Activated T-helper 1 cell treated with Interleukin-2 at 50 U/mL for 16 hours (primary cell): ENCODE measurements at places on chromosomes 4 and X.

DNA sequence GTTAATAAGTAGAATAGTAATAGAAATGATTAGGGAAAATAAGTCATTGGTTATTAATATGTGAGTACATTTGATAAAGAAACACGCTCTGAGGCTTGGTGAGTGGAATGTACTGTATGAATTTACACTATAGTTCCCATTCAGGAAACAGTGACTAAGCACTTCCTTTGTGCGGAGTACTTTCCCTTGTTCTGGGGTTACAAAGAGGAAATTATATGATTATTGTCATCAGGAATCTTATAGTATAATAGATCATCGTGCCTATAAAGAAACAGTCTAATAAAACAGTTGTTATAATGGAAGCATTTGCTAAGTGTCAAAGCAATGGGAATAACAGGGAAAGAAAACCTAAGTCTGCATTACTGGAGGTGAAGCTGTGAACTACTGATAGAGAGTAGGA is 138.0 kb downstream of the RPA4 start:
- no peak for DNase-seq

GRCh38 chrX:57930051-57930450 is 19.8 kb upstream of the ZXDA start:
- no peak for DNase-seq

GRCh38 chrX:56986138-56986537 is 9.2 kb downstream of the SPIN3 start:
- DNase-seq = no peak

DNA sequence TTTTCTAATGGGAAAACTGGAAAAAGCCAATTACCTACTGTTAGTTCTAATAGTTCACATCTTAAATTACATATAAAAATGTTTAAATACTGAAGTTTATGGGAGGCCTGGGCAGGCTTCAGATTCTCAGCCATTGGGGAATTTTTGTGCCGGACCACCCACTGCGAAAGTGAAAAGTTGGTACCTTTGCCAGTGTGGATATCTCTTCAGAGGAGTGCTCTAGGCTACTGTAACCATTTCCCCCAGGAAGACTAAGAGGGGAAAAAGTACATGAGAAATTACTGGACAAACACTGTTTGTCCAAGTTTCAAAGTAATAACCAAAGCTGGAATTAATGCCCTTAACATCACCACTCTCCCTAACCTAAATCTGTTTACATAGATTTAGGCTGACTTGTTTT is 20.8 kb downstream of the PITX2 start:
- no peak for DNase-seq

DNA sequence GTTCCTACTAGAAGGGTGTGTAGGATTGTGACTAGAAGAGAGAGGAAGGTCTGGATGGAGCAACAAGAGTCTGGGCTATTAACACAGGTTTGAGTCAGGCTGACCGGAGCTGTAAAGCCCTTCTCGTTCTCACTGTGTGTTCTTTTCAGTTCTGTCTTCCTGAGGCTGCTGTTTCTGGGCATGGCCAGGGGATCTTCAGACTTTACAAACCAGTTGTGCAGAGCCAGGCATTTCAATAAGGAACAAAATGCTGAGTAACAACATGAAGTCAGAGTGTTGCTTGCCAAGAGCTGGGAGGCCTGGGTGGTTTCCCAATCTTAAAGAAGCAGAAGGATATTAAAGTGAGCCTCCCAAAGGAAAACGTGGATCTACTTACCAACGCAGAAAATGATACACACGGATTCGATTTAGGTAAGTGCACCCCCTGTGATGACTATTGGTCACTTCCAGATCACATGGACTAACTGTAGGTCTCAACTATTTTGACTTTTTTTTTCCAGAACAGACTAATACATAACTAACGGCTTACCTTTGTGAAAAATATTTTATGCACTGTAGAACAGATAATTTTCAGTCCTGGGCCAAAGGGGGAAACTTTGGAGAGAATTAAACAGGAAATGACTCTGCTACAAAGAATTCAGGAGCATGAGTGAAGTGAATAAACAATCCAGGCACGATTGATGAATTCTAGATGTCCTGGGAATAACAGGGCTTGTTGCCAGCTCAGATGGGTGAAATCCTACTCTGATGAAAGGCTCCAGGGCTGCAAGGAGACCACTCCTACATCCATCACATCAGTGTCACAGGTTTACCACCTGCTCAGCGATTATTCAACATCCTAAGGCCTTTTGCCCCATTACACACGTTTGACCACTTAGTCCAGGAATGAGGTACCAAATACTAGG is 94.5 kb downstream of the ANXA3 start:
- no peak for DNase-seq

- DNase-seq = no peak
These were observed 166.6 kb upstream of the TBL1X start for GRCh38 chrX:9298221-9298620.

- DNase-seq = no peak
These were observed 37.9 kb downstream of the RELL1 start for GRCh38 chr4:37648084-37648817.

- DNase-seq = no peak
These were observed 127.7 kb downstream of the RBMX2 start for GRCh38 chrX:130529531-130529930.

DNA sequence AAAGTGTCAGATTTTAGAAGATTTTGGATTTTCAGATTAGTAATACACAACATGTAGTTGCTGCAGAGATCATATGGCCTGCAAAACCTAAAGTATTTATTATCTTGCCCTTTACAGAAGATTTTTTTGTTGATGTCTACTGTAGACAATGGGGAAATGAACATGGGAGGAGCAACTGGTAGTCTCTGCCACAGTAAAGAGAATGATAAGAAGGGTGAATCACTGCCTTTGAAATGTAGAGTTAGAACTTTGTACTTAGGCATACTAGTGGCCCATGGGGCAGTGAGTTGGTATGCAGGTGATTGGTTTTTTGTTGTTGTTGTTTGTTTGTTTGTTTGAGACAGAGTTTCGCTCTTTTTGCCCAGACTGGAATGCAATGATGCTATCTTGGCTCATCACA is 50.1 kb downstream of the GAB1 start:
- no peak for DNase-seq

GRCh38 chr4:78545275-78546246 is 6.0 kb upstream of the ANXA3 start:
- no peak for DNase-seq

- DNase-seq = no peak
These were observed 112.9 kb upstream of the AGA start for GRCh38 chr4:177555007-177555574.

DNA sequence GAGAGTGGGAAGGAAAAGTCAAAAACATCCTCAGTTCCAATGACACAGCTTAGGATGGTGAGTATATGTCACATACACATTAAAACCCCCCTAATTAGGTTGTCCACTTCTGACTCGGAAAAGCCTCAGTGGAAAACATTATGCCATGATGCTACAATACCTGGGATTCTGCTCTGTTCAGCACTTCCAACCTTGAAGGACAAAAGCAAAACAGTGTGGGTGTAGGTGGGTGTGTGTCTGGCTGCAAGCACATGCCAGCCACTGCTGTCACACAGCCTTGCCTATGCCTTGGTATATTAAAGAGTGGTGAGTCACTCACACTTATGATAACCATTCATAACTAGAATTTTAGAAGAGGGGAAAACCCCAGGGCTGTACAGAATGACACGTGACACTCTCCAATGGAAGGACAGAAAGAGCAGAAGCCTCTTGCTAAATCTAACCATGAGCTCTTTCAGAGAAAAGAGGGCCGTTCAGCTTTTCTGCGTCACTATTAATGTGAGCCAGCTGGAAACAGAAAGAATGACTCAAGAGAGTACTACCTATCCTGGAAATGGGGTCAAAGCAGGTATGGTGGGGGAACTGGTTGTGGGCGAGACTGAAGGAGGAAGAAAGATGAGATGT is 159.6 kb downstream of the TET2 start:
- DNase-seq = no peak

GRCh38 chr4:77505275-77505957 is 100.2 kb upstream of the CXCL13 start:
- no peak for DNase-seq

DNA sequence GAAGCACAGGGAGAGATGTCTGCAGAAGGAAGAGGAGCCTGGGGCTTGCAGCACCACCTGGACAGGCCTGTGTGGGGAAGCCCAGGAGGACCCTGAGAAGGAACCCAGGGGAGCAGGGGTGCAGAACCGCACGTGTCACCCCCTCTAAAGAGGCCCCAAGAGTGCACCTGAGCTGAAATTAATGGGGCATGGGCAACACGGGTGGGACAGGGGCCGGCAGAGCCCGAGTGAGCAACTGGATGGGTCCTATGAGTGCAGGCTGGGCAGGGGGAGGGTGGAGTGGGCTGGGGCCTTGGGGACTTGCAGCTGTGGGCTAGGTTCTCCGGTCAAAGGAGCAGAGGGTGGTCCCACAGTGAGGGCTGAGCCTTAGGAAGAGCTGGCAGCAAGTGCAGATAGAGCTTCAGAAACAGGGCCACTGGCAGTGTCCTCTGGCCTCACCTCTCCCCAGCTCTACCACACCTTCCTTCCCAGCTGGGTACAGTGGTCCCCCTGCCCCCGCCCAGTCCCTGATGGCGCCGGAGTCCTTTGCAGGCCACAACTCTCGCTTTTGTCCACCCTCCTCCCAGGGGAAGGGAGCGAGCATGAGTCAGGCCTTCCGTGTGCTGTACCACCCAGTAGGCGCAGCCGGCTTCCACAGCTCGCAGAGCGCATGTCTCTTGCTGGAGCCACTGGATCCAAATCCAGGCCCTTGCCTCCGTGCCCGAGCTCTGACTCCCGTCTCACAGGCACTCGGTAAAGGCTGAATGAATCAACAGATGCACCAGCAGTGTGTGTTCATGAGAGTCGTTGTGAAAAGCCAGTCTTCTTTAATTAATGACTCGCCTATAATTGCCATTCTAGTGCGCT is 131.6 kb downstream of the HMX1 start:
- no peak for DNase-seq

- DNase-seq = no peak
These were observed 144.9 kb downstream of the CHIC2 start for GRCh38 chr4:53919535-53919934.

GRCh38 chr4:48780865-48781214 is 761 bp upstream of the FRYL start:
- DNase-seq = no peak

DNA sequence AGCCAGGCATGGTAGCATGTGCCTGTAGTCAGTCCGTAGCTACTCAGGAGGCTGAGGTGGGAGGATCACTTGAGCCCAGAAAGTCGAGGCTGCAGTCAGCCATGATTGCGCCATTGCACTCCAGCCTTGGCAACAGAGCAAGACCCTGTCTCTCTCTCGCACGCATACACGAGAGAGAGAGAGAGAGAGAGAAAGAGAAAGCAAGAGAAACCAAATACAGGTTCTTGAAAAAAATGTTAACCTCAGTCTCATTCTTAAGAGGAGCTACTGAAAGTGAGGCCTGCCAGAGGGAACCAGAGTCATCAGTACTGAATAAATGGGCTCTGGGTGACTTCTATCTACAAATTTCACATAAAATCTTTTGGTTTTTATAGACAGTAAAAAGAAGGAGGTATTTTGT is 42.9 kb downstream of the KIAA0232 start:
- no peak for DNase-seq

DNA sequence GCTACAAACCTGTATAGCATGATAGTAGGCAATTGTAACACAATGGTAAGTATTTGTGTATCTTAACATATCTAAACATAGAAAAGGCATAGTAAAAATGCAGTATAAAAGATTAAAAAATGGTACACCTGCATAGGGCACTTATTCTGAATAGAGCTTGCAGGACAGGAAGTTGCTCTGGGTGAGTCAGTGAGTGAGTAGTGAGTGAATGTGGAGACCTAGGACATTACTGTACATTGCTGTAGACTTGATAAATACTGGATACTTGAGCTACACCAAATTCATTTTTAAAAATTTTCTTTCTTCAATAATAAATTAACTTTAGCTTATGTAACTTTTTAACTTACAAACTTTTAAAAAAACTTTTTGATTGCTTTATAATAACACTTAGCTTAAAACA is 68.2 kb upstream of the MAML3 start:
- DNase-seq = no peak

DNA sequence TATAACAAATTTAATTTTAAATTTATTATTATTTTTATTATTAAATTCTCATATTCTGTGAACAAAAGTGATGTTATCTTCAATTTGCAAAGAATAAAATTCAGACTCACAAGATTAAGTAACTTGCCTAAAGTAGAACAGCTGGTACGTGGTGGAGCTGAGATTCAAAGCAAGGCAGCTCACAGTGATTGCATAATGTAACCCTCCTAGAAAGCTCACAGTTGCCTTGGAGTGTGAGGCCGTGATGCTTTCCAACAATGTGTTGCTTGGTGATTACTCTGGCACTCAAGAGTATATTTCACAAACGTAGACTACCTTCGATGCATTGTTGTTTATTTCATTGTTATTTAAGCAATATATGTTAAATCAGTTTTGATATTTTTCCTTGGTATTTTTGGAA is 1039.2 kb upstream of the PABPC4L start:
- DNase-seq = no peak

GRCh38 chrX:17634542-17635207 is 102.6 kb upstream of the SCML1 start:
- DNase-seq = no peak

- no peak for DNase-seq
These were observed 1.8 kb downstream of the NOP14 start for GRCh38 chr4:2961421-2961810.

- no peak for DNase-seq
These were observed 92.3 kb downstream of the BCOR start for GRCh38 chrX:40005292-40006011.

GRCh38 chr4:56185901-56186300 is 201.4 kb downstream of the AASDH start:
- no peak for DNase-seq

DNA sequence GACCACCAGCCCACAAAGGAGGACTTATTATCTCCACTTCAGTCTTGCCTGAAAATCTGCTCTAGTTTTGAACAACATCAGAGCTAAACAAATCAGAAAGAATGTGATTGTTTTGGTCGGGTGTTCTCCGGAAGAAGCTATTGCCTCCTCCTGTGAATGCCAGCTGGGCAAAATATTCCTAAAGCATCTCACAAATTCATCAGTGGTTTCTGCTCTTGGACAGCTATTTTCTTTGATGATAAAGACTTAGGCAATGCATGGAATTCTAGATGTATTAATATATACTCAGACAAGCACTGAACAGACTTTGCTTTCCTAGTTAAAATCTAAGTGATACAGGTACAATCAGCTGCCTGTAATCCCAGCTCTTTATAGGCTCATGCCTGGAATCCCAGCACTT is 71.8 kb downstream of the ASMT start:
- no peak for DNase-seq

DNA sequence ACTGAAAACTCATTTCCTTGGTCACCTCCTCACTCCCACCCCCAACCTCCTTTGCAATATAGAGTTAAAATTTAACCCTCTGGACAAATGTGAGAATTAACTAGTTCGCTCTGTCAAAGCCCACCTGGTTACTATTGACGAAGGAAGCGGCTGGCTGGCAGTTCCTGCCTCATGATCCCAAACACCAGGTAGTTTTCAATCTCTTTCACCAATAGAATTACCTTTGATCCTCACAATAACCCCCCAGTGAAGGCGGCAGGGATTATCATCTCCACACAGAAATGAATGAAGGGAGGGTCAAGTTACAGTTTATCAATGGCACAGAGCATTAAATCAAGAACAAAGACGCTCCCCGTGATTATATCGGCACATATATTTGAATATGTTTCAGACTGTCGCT is 65.7 kb upstream of the TTC29 start:
- no peak for DNase-seq
